ENCODE measurements at places on chromosomes 3 and 15.

GRCh38 chr3:106466881-106467280 is 598.1 kb upstream of the CBLB start:
- no peak for DNase-seq

- DNase-seq, result no peak
Measured at GRCh38 chr3:152291649-152292066, 22.9 kb downstream of the MBNL1 start.

- no peak for DNase-seq
Measured at GRCh38 chr15:26773917-26774316, 1.1 kb upstream of the GABRB3 start.

DNA sequence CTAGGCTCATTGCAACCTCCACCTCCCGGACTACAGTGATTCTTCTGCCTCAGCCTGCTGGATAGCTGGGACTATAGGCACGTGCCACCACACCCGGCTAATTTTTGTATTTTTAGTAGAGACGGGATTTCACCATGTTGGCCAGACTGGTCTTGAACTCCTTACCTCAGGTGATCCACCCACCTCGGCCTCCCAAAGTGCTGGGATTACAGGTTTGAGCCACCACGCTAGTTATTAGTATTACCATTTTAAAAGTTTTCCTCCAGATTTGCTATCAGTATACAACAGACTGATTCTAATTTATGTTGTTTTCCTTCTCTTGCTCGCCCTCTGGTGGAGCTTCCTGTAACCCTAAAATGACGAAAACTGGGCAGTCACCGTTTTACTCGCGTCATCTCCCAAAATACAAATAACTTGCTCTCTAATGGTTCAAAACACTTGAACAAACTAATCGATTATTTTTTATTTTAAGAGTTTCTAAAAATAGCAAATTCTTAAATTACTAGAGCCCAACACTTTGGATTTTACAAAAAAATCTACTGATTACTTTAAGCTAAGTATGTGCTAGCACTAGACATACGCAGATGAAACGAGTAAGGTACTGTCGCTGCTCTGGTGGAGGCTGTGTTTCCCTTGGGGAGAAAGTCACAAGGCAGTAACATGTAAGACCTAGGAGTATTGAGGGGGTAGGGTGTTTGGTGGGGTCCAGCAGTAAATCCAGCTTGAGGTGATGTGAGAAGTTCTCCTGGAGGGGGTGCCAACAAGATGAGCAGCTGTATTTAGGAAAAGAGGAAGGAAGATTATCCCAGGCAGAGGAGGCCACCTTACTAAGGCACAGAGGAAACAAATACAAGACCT is 203.3 kb downstream of the MBNL1 start:
- DNase-seq, result peak; percentile 61

DNA sequence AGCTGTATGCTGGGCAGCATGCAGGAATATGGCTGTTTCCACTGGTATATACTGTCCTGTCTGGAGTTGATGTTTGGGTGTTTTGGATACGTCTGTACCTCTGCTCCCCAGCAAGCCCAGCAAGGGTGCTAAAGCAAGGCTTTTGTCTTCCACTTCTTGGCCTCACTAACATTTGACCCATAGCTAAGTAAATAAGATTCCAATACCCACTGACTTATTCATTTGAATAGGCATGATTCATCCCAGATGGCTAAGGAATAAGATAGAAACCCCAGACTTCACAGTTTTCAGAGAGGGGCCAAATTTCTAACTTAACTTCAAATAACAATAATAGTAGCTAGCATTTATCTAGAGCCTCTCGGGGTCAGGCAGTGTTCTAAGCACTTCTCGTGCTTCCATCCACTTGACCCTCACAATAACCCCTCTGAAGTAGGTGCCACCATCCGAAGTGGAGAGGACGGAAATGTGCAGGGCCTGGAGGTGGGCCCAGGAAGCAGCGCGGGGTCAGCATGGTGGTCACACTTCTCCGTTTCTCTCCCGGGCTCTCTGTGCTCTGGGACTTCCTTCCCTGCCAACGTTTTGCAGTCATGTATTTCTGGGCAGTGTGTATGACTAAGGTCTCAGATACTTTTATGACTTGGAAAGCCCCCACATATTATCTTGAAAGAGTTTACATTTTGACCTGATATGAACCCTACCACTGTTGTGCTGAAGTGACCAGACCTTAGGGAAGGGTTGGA is 39.3 kb downstream of the LRRK1 start:
- no peak for DNase-seq

DNA sequence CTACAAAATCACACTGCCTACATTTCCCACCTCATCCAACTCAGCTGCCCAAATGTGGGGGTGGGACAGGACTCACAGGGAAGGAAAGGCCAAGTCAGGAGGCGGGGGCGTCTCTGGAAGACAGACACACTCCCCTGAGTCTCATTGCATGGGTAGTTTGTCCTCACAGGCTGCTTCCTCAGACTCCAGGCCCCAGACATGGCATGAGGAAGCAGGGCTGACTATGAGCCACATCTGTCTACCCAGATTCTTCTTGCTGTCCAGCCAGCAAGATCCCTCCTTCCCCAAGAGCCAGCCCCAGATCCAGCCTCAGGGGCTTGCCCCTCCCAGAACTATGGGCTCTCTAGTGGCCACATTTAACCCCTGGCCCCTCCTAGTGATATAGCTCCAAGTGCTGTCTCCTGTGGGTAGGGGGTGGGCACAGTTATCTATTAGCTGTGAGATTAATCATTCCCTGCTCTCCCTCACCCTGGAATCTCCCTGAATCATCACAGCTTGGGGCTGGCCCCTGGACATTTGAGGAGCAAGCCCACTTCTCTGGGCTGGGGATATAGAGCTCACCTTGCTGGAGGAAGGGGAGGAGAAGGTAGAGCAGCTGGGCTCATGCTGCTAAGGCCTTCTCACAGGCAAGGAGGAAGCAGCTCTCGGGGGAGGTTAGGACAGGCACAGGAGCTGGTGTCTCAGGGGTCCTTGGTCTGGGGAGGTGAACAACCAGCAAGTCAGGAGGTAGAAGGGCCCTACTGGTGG is 2.1 kb upstream of the CCDC33 start:
- DNase-seq, result no peak

DNA sequence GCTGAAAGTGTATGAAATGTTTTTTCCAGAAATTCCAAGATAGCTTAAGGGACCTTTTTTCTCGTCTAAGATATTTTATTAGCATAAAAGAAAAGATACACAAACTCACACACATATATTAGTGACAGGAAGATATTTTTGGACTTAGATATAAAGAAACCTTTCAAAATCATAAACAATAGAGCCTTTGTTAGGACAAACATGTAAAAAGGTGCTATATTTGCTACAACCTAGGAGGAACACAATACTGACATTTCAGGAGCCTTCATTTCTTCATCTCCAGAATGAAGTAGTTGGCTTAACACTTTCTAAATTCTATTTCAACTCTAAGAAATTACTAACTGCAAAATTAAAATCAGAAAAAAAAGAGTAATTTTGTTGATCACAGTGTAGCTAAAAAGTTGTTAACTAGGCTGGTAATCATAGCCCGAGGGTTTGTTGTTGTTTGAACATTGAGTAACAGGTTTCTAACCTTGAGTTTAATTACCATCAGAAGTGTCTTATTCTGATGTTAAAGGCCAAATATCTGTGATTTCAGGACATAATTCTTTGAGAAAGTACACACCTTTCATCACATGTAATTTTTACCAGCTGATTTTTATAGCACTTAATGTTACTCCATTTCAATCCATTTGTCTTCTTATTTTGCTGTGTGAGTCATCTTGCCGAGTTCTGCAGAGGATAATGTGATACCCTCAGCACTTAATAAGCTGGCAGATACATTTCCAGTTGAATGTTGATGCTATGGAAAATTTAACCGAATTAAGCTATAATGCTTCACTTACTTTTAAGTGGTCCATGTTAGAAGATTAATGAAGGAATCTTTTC is 97.3 kb downstream of the MBNL1 start:
- DNase-seq, result no peak

DNA sequence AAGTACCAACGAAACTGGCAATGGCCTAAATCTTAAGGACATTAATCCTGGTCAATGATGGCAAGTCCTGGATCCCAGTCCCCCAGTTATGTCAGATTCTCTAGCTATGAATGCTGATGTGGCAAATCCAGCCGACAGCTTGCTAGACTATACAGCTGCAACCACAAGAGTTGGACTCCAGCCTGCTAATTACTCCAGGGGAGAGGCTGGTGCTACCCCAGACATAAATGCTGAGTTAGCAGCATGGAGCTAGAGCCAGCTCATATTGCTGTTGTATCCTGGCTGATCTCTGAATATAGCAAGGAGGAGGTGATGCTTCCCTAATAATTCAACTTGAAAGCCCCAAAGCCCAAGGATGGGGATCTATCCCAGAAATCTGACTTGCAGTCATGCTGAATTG is 207.1 kb downstream of the LRRN1 start:
- no peak for DNase-seq

GRCh38 chr3:127451321-127451720 is 139.2 kb downstream of the TPRA1 start:
- no peak for DNase-seq

DNA sequence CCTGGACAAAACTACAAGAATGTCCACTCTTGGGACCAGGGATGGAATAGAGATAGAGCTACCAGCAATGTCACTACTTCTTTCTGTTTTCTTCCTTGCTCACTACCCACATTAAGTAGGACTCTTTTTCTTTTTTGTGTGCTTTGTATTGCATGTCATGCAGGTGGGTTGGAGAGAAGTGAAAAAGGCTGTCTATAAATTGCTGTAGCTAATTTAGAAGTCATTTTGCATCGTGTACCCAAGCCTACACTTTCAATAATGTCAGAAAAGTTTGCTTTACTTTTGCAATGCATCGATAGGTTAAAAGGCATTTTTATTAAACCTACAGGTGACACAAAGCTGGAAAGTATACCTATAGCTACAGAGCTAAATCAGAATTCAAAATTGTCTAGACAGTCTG is 58.9 kb downstream of the GTF2E1 start:
- no peak for DNase-seq

- DNase-seq, result no peak
Measured at GRCh38 chr3:23159929-23160328, 43.2 kb upstream of the UBE2E2 start.

DNA sequence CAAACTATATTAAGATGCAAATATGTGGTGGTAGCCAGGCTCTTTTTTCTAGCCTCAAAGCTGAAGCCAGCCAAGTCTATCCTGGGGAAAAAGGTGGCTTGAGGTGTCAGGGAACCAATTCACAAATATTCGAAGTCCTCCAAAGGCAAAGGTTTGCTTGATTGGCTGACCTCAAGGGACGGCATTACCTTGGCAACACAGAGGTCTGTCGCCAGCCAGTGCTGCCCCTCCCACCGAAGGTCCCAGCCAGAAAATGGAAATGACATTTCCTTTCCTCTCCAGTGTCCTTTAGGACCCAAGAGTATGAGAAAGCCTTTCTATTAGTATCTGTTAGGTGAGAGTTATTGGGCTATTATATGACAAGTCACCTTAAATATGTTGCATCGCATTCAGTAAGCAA is 96.0 kb upstream of the LIMD1 start:
- DNase-seq, result no peak

DNA sequence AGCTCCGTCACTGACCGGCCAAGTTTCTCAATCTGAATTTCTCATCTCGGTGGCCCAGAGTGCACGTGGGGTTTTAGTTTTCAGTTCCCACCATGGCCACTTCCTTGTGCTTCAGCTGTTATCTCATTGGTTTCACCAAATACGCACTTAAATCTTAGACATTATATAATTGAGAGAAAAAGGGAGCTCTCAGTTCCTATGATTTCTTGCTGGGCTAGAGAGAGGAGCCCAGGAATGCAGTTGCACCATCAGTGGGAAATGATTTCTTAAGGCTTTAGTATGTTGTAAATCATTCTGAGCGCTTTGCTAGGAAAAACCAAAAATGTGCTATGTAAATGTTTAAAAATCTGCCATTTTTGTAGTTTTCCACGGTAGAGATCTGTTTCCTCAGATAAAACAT is 53.2 kb downstream of the OXNAD1 start:
- DNase-seq, result no peak

DNA sequence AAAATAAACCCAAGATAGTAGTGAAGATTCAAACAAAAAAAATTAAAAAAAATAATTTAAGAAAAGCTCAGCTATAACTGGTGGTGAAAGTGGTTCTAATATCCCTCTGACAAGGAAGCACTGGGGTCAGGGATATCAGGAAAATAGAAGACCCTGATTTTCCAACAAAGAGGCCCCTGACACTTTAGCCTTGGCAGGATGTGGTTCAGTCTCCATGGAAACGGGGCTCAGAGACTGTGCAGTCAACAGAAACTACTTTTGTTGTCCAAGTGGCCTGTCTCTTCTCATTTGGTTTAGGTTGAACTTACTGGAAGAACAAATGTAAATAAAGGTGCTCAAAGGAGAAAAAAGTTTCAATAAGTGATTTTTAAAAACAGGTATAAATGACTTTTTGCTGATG is 27.2 kb downstream of the INTS14 start:
- DNase-seq, result peak; percentile 27

GRCh38 chr3:49300595-49300994 is 23.6 kb upstream of the C3orf62 start:
- DNase-seq, result no peak

DNA sequence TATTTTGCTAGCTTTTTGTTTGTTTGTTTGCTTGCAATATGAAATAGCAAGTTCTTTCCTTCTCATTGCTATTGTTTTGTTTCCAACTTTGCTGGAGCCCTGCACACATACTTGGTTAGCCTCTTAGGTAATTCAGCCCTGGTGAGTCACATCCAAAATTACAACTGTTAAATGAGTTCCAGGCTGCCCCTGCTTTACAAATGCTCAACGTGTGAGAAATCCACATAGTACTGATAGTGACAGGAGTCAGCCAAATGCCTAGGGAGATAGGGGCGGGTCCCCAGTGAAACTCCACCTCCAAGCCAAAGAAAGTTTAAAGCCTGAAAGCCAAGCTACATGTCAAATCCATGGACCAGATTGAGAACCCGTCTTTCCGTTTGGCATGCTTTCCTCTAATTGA is 81.3 kb upstream of the RNF7 start:
- no peak for DNase-seq

DNA sequence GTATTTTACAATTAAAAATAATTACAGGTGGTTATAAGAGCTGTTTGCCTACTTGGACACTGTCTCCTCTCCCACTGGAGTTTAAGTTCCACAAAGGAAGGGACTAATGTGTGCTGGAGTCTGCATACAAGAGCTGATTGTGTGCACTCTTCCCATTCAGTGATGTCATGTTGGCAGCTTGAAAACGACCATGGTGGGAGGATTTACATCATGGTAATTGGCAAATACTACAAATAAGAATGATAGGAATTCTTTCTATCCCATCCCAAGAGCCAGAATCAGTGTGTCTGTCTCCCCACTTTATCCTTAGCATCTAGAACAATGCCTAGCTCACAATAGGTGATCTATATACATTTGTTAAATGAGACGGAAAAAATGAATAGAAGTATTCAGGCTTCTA is 14.1 kb downstream of the ITGA11 start:
- DNase-seq, result no peak

DNA sequence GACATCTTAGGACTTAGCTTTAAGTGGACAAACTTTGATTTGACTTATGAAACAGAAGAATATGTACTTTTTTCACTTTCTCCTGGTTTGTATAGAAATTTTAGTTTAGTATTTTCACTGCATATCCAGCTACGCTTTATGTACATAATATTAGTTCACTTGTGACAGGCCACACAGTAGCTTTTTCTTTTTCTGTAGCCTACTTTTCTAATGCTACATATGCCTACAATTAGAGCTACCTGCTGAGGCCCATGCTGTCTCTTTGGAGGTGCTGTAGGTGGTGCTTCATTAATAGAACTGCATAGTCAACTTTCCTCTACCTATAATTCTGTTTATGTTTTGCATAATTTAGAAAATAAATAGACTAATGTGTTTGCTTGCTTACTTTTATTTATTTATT is 191.6 kb downstream of the NLGN1 start:
- DNase-seq, result no peak
